Tibial artery (tissue), 4 donors: ENCODE measurements at places on chromosomes 11 and 22.
A peak's percentile ranks its signal among the peaks of the same experiment; 100 is the strongest.

DNA sequence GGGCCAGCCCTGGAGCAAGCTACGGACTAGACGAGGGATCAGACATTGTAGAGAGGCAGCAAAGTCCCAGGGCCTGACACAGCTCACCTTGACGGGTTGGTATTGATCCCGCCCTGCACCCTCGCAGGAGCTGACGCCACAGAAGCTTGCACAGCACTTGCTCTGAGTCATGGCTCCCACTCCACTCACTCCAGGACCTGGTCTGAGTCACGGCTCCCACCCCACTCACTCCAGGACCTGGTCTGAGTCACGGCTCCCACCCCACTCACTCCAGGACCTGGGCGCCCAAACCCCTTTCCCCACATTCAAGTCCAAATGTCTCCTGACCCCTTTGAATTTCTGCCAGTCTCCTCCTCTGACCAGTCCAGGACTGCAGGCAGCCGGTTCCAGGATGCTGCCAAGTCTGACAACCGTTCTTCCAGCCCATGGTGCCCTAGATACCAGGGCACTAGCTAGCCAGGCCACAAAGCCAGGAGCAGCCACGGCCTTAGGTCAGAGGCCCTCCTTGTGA lies 6.0 kb upstream of the PNPLA5 start:
- DNase-seq: no peak

DNA sequence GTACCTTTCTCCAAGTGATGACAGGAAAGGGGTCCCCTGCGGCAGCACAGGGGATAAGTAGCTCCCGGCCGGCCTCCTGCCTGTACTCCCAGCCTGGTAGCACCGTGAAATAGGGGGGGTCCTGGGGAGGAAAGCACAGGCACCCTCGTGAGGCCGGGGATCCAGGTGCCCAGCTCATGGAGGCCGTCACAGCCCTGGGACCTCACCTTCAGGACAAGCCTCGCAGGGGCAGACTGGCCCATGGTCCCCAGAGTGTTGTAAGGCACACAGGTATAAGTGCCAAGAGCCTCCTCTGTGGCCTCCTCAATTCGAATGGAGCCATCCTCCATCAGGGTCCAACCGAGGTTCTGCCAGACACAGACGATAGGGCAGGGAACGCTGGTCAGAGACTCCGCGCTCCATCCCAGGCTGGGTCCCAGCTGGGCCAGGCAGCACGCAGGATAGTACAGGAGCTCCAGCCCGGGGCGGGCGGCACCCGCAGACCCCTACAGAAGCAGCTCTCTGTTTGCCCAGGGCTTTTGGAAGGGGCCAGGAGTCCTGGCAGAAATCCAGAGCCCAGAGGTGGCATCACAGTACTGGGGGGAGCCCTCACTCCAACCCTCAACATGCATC lies 25.2 kb downstream of the IGSF9B start:
- DNase-seq: no peak

GRCh38 chr11:17840101-17840548 lies 105.5 kb downstream of the KCNC1 start:
- DNase-seq: no peak

DNA sequence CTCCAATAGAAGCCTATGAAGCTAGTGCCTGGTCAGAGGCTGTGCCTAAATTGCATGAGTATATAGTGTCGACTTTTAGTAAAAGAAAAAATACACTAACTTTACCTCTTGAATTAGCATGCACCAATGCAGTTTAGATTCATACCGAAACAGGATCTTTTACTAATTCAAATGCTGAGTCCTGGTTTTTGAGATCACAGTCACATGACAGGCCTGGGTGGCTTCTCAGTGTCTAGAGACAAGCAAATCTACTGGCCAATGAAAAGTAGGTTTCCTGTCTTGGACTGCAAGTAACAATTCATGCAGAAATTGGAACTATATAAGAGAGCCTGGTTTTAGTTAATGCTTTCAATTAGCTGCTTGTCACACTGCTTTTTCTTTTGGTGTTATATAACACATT lies 7.2 kb downstream of the ARHGEF12 start:
- DNase-seq: peak; percentile 65

- no peak for DNase-seq
Observed at GRCh38 chr11:126543691-126544090, 188.2 kb downstream of the ST3GAL4 start.

DNA sequence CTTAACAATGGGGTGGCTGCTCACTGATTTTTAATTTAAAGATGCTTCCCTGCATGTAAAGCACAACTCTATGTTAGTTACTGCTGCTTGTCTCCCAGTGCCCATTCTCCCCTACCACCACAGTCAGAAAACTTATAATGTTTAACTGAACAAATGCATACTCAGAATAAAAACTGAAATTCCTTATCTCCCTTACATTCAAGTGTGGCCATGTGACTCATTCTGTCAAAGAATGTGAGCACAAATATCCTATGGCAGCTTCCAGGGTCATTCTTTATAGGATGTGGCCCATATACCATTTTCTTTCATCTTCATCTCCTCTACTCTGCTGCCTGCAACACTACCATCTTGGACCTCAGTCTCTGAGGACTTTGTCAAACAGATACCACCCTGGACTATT lies 374.8 kb downstream of the DYNC2H1 start:
- DNase-seq: no peak

DNA sequence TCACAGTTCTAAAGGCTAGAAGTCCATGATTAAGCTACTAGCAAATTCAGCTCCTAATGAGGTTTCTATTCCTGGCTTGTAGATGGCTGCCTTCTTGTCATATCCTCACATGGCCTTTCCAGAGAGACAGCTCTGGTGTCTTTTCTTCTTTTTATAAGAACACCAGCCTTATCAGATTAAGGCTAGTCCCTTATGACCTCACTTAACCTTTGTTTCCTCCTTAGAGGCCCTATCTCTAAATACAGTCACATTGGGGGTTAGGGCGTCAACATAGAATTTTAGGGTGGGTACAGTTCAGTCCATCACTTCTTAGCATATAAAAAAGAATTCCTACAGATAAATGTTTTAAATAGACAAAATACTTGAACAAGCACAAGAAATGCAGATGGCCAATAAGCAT lies 18.2 kb upstream of the CLPB start:
- DNase-seq: no peak

GRCh38 chr22:32052936-32053791 lies 10.1 kb downstream of the SLC5A1 start:
- DNase-seq: no peak

DNA sequence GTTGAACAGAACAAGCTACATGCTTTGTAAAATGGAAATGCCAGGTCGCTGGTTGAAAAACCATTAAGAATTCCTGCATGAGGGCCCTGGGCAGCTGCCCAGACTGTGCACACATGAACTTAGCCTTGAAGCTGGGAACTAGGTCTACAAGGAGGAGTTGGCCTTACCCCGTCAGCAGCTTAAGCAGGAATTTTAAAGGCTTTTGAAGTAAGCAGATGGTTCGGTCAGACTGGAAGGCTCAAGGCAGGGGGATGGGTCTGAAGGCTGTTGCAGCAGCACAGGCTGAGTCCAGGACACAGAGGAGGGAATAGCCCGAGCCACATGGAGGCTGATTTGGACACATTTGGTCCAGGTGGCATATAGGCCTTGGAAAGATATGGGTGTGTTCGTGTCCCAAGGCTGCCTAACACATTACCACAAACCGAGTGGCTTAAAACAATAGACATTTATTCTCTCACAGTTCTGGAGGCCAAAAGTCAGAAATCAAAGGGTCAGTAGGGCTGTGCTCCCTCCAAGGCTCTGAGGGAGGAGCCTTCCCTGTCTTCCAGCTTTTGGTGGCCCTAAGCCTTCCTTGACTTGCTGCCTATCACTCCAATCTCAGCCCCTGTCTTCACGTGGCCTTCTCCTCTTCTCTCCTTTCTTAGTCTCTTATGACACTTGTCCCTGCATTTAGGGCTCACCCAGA lies 11.6 kb downstream of the LIF start:
- DNase-seq: no peak

GRCh38 chr11:27443746-27444507 lies 28.7 kb downstream of the LGR4 start:
- no peak for DNase-seq

DNA sequence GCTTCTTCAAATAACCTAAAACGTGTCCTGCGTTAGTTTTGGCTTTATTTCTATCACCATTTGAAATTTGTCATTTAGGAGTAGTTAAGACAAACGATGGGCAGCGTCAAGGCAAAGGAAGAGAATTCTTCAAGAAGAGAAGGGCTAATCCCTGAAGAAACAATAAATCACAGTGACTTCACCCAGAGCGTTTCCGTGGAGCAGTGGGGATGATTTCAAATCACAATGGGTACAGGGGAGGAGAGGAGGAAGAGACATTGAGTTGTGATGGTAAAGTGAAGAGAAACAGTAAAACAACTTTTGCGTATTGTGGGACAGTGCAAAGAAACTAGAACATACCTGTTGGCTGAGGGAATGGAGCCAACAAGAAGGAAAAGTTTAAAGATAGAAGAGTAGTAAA lies 9.7 kb downstream of the PDGFD start:
- no peak for DNase-seq

DNA sequence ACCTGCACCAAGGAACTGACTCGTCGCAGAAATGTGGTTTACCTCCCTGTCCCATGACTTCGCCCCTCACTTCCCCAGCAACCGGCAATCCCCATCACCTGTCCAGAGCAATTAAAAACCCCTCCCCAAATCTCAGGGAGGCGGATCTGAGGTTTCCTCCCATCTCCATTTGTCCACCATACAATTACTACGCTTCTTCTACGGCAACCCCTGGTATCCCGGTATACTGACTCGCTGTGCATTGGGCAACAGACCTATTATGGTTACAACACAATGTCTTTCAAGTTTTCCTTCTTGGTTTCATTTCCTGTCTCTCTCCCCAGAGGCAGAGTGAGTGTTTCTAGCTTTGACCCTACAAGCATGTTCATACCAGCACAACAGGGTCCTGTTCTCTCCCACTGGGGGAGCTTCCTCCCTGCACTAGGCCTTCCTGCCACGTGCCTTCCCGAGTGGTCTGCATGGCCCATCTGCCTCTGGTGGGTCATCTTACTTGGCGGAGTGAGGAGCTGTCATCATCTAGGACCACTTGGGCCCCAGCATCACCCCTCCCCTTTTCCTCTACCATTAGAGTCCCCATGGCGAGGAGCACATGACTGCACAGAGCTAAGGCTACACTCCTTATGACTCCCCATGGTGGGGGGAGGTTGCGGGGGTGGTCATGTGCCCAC lies 30.3 kb upstream of the NAP1L4 start:
- DNase-seq: no peak

DNA sequence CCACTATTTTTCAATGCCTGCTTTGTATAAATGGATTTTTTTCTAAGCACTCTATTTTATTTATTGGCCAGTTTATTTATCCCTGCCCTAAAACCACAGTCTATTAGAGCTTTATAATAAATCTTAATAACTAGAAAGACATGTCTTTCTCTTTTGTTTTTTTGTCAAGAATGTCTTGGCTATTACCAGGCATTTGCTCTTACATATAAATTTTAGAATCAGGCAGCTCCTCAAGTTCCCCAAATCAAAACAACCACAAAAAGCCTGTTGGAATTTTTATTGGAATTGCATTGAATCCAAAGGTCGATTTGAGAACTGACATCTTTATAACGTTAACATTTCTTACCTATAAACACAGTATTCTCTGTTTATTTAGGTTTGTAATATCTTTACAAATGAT lies 85.8 kb upstream of the SC5D start:
- DNase-seq: no peak

GRCh38 chr11:28674433-28675103 lies 566.4 kb downstream of the METTL15 start:
- DNase-seq: no peak

DNA sequence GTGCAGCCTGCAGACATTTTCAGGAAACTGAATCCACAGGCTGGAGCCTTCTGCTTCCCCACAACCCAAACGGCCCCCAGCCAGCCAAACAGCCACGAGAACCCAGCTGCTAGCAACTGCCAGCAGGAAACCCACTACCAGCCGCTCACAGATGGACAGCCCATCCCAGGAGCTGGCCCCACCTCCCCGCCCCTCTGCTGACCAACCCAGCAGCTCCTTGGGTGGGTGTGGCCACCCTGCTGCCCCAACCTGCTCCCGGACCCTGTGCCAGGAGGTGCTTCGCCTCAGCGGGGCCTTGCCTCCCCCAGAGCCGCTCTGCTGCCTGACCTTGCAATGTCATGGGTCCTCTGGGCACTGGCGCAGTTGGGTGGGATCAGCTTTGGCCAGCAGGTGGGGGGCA lies 8.2 kb upstream of the CCDC188 start:
- no peak for DNase-seq
